ENCODE measurements at places on chromosomes 16 and 17. TPM values are rescaled to one million over a fixed set of nuclear protein-coding genes. Genes with fewer than 3 reads are reported as not detected.

Gene SPN
- polyA plus RNA-seq = 0.82 TPM

Gene TEX14
- polyA plus RNA-seq = 2.5 TPM

Gene SMIM36
- polyA plus RNA-seq = not detected

Gene MARVELD3
- 21.0 TPM for polyA plus RNA-seq

Gene MYH11
- 0.71 TPM for polyA plus RNA-seq

Gene NPIPA5
- 2.7 TPM for polyA plus RNA-seq

Gene SPATA22
- polyA plus RNA-seq = not detected

Gene CDT1
- polyA plus RNA-seq = 32.6 TPM

Gene QRICH2
- polyA plus RNA-seq = 2.2 TPM

Gene IRX3
- polyA plus RNA-seq = 2.3 TPM

Gene SRRM2
- polyA plus RNA-seq = 893 TPM

Gene HERPUD1
- polyA plus RNA-seq = 41.1 TPM

Gene NSMCE1
- 47.2 TPM for polyA plus RNA-seq

Gene ANKFN1
- polyA plus RNA-seq = not detected

Gene PCTP
- 6.4 TPM for polyA plus RNA-seq

Gene RNF222
- polyA plus RNA-seq = not detected

Gene TRAPPC1
- polyA plus RNA-seq = 234 TPM
